Left ventricle myocardium superior (tissue), 1 donor: ENCODE measurements at places on chromosomes 5 and 9. TPM values are rescaled to one million over a fixed set of nuclear protein-coding genes. Genes with fewer than 3 reads are reported as not detected.

LCN1 gene
- total RNA-seq = not detected

- no peak for DNase-seq
Measured at GRCh38 chr5:60712950-60713349, 13.0 kb upstream of the DEPDC1B start.

DNA sequence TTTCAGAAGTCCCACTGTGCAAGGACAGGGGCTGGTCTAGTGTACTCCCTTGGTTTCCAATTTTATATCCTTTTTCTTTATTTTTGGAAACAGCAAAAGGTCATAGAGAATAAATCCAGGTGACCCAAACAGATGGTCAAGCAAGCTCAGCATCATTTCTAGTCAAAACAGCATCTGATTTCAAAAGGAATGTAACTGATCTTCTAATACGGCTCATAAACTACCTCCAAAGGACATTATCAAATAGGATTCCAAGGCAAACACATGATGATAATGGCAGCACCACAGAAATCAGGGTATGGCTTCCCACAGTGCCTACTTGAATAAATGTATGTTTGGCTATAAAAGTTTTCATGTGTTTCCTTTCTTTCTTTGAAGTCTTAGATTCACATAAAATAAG lies 57.1 kb downstream of the SUSD1 start:
- no peak for DNase-seq

OLFM1 gene
- 12.5 TPM for total RNA-seq

TMEM8B gene
- total RNA-seq = 15.9 TPM

GRCh38 chr9:69760278-69760610 lies 433 bp upstream of the PTAR1 start:
- no peak for DNase-seq
